ENCODE measurements at places on chromosomes 6 and 20.
A peak's percentile ranks its signal among the peaks of the same experiment; 100 is the strongest.

DNA sequence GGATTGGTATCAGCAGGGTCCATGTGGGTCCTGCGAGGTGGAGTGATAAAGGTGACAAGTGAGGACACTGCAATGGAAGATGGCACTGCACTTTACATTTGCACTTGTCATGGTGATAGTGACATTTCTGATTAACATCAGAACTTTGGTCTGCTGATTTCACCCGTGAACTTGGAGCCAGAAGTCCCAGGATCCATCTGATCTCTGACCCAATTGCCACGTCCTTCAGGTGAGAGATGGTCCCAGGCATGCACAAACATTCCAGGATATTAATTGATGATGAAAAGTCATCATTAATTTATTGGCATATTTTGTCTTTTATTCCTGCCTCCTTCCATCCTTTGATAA is 9.8 kb upstream of the GHRH start:
- DNase-seq = no peak

GRCh38 chr6:4939241-4939640 is 64.6 kb downstream of the RPP40 start:
- DNase-seq = no peak

GRCh38 chr6:25627001-25627400 is 25.0 kb upstream of the SCGN start:
- DNase-seq = no peak

DNA sequence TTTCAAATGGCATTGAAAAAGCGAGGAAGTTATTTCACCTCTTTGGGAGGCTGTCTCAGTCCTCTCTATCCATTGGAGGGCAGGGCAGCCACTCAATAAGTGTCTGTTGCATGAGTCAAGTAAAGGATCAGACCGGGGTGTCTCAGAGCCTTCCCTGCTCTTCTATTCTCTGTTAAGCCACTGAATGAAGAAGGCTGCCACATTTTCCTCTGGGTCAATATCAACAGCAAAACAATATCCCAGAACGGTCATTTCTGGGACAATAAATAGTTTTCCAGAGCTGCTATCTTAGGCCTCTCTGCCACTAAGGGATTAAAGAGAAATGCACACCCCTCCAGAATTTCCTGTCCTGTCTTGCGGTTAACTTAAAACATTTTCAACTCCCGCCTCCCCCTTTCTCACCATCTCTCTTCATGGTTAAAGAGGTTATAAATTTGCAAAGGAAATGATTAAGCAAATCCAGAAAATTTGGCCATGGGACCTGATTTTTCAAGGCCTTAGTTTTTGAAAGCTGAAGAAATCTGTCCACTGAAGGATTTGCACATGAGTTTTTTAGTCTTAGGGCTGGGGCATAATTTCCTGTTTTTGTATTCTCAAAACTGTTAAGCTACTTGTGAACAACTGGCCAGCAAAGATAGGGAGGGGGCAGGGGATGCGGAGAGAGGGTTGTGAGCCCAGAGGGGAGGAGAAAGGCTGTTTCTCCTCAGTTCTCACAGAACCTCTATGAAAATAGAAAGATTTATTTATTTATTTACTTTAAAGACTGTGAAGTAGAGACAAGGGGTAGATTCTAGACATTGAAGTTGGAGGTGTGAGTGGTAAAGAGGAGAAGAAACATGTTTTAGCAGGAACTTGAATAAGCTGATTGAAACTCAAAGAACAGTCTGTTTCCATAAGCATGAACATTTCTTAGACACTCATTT is 135.7 kb downstream of the BCAS1 start:
- DNase-seq = peak; percentile 76

GRCh38 chr6:75281653-75282052 is 2.9 kb downstream of the TMEM30A start:
- DNase-seq = no peak

- peak; percentile 68 for DNase-seq
Measured at GRCh38 chr6:23498013-23498412, 628.0 kb upstream of the NRSN1 start.

- no peak for DNase-seq
Measured at GRCh38 chr6:128167552-128167951, 266.7 kb upstream of the THEMIS start.

DNA sequence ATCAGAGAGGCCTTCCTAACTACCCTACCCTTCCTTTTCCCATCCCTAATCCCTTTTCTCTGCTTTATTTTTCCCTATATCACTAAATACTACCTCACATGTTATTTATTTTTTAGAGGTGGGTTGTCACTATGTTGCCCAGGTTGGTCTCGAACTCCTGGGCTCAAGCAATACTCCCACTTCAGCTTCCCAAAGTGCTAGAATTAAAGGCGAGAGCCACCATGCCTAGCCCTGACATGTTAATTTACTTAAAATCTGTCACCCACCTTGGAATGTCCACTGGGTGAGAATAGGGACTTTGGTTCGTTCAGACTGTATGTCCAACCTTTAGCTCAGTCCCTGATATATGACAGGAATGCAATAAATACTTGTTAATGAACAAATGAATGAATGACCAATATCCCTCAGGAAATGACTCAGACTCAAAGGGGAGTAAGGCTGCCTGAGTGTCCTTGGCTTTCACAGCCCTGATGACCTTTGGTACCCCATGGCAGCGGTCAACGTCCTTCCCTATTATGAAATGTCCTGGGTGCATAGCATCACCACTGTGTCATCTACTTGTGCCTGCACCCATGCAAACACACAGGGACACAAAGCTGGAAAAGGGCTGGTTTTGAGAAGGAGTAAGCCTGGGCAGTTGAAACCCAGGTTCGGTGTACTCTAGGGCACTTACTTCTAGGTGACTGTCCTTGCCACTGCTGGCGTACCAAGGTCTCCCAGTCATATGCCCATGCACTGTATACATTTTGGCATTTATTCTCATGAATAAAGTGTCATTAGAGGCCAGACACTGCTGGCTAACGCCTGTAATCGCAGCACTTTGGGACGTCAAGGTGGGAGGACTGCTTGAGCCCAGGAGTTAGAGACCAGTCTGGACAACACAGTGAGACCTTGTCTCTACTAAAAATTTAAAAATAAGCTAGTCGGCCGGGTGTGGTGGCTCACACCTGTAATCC is 26.5 kb downstream of the BCL2L1 start:
- DNase-seq = peak; percentile 87
